Fibroblast of upper back skin (primary cell): ENCODE measurements at places on chromosomes 11 and 22.

DNA sequence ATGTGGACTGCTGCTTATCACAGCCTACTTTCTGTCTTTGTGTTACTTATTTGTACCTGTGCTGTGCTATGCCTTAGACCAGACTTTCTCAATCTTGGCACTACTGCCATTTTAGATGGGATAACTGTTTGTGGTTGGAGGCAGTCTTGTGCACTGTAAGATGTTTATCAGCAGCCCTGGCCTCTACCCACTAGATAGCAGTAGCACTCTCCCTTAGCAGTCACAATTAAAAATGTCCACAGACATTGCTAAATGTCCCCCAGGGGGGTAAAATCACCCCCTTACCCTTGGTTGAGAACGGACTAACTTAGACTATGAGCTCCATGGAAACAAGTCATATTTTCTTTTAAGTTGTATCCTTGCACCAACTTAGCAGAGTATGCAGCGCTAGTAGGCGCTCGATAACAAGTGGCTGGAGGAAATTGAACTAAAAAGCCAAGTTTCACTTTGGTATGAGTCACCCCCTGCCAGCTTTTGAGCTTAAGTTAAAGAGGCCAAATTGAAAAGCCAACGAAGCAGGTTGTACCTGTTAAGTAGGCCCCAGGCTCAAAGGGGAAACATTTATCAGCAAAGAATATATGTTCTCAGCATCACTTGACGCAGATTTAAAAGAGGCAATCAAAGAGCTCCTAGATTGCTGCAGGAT lies 304.8 kb upstream of the SORL1-AS1 start:
- no peak for DNase-seq

- no peak for DNase-seq
Measured at GRCh38 chr22:46433318-46433717, 97.8 kb downstream of the TRMU start.

DNA sequence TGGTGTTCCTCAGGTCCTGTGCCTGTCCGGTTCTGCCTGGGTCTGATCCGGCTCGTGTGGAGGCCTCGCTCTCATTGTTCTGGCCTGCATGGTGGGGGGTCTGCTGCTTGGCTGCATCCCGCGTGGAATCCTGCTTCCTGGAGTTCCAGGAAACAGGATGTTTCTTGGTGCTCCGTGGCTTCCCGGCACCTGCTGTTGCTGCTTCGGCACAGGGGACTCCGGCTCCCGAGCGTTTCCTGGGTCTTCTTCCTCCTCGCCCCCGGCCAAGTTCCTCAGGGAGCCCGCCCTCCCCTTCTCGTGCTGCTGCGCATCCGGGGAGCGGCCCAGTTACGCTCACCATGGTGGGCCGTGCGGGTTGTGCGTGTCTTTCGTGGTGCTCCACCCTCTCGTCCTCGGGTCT lies 29.9 kb downstream of the GLB1L2 start:
- DNase-seq, result no peak

- no peak for DNase-seq
Measured at GRCh38 chr11:17646451-17647145, 72.8 kb upstream of the MYOD1 start.

DNA sequence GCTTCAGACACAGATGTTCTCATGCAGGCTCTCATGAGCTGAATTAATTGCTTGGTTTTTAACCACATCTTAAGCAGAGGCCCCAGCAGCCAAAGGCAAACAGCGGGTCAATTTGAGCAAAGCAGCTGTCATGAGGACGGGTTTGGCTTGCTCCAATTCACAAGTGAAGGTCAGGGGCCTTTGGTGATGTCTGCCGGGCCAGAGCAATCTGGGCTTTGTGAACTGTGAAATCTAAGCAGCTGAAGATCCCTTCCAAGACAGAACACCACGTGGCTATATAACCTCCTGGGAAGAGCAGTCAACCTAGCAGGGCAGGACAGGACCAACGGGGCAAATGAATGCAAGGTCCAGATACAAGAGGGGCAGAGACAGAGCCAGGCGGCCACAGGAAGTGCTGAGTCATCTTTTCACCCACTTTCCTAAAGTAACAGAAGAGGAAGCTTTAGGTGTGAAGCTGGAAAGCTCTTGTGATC lies 187.3 kb upstream of the B3GAT1 start:
- no peak for DNase-seq

DNA sequence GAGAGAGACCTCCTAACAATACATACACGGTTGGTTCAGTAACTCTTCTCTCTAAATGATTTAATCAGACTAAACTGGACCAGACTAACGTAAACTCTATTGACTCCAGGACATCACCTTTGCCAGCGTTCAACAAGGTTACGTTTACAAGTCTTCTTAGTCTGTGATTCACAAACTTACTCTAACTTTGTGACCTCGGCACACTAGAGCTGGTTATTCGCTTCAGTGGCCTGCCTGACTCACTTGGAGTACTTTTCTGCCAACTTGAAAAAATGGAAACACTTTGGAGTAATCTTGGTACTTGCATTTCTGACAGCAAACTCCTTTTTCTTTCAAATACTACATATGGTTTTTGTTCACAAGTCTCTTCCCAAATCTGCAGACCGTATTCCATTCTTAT lies 26.2 kb downstream of the MTMR2 start:
- DNase-seq, result peak; percentile 50

DNA sequence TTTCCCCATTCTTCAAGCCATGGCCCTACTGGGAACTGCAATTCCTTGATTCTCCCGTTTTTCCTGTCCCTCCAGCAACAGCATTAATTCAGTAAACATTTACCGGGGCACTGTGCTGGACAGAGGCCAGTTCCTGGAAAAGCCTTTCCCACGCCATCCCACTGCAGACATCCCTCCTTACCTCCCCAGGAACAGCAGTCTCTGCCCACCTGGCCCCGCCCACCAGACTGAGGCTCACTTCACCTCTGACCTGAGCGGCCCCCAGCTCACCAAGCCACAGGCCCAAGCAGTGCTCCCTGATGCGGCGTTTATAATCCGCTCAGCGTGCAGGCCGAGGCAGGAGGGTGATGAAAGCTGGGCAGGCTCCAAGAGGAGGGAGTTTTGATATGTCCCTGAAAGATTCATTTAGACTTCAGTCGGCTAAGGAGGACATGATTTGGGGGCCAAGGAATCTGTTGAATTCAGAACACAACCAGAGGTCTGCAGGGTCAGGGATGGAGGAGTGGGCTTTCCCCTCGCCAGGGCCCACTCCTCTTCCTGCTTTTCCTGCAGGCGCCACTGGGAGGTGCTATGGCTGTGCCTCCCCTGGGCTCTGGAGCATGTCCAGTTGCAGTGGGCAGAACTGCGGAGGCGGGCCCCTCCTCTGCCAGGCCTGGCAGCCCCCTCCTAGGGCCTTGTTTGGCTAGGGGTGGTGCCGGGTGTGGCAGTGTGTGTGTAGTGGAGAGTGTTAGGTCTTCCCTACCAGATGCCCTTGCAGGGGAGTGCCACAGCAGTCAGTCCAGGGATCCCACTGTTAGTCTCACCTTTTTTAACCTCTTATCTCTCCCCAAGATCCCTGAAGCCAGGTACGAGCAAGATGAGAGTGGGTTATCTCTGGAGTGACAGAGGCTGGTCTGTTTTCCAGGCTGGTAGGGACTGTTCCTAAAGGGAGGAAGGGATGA lies 1.4 kb upstream of the TAGLN start:
- DNase-seq, result peak; percentile 70

DNA sequence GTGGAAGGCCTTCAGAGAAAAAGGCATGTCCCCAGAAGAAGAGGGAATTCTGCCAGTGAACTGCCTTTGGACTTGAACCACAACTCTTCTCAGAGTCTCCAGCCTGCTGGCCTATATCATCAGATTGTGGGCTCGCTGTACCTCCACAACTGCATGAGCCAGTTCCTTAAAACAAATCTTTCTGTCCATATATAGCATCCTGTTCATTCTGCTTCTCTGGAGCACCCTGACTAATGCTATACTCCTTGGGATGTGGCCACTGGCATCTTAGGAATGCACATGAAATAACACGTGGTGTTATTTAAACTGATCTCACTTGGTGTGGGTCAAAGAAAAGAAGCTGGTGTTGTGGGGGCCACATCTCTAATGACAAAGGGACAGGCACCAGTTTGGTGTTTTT lies 58.3 kb upstream of the VSTM5 start:
- DNase-seq, result peak; percentile 97

DNA sequence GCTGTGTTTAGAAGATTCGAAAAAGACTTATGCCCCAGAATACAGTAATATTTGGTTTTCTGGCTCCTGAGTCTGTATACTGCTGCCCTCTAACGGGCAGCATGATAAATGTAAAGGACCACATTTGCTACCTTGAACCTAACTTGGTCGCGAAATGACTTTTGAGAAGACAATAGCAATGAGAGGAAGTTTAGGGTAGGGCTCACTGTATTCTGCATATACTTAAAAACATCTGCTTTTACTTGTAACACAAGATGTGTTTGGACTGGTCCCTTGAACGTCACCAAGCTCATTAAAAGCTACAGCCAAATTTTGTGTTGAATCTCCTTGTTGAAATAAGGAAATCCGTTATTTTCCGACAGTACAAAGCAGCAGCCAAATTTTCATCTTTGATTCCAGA lies 309.1 kb downstream of the SWAP70 start:
- peak; percentile 74 for DNase-seq

DNA sequence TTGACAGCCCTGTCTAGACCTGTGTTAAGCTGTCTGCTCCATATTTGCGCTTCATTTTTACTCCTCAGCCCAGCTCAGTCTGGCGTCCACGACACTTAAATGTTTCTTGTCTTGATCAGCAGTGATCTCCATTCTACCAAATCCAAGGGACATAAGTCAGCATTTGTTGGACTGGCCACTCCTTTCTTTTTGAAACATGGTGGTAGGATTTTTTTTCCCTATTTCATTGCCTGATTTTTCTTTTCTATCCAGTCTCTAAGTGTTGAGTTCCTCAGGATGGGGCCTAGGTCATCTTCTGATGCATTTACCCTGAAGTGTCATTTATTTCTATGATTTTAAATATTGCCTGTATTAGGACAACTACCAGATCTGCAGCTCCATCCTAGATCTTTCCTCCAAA lies 873 bp downstream of the NCAPH2 start:
- no peak for DNase-seq

GRCh38 chr22:32619614-32620426 lies 145.2 kb downstream of the FBXO7 start:
- peak; percentile 72 for DNase-seq

GRCh38 chr11:95910638-95911368 lies 13.1 kb downstream of the MTMR2 start:
- no peak for DNase-seq

DNA sequence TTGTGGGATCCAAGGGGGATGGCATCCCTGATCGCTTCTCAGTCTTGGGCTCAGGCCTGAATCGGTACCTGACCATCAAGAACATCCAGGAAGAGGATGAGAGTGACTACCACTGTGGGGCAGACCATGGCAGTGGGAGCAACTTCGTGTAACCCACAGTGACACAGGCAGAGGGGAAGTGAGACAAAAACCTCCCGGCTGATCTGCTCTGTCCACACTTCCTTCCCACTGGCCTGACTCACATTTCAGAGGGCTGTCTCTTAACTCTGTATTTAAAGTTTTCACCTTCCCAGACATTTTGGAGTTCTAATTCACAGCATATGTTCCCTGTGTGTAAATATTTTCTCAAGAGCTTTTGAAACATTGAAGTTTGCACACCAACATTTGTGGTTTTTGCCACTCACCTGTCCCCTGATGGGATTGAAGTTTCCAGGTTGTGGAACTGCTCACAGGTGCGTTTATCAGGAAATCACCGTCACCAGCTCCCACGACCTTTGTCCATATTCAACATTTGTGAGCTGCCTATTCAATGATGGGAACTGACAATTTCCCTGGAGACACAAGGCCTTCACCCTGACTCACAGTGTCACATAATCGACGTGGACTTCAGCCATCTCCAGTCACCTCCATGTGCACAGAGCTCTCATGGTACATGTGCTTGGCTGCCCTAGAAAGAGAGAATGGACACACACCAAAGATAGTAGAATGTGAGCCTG lies 99.2 kb downstream of the VPREB1 start:
- no peak for DNase-seq

DNA sequence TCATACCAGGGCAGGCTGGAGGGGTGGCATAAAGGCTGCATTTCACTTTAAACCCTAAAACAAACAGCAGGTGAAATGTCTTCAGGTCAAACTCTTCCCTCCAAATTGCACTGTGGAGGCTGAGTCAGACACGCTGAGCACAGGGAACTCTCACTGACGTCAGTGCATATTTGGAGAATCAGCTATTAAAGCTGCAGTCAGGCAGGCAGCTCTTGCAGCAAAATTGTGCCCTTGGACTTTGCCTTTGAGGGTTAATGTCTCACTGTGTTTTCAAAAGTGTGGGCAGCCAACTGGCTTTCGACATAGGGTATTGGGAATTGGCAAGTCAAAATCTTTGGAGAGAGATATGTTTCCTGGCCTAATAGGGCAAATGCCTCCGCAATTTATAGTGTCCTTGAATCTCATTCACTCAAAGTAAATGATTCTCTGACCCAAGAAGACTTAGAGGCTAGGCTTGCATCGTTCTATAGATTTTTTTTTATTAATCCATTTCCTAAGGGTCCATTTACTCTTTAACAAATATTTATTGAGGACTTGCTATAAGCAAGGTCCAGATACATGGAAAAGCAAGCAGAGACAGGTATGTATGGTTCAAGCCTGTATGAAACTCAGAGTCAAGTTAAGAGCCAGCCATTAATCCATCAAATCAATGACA lies 27.7 kb upstream of the SMCO4 start:
- DNase-seq, result peak; percentile 48

DNA sequence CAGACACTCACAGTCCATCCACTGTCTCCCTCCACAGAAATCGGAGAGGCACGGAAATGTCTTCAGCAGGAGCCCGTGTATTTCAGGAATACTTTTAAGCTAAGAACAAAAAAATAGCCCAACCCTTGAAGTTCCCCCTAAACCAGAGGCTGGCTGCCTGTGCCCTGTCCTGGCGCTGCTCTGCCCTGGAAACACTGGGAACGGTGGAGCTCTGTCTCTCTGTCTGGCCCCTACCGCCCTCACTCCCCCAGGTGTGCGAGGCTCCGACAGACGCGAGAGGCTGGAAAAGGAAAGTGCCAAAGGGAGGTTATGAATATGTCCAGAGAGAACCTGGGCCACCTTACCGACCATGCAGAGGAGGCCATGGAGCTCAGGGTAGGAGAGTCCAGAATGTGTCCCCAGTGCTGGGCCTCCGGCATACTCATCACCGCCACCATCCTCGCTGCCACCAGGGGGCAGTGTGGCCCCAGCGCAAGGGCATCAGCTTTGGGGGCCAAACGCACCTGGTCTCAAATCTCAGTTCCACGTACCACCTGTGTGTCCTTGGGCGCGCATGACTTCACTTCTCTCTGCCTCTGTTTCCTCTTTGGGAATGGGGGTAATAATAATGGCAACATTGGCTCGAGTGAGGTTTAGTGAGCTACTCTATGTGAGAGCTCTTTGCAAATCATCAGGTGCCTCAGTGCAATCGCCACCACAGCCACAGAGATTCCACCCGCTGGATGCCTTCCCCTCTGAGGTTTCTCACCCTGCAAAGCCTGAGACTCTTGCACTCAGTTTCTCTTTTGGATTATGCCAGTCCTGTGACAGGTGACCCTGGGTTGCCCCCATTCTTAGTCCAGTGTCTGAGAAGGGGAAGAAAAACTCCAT lies 10.4 kb upstream of the SLCO2B1 start:
- peak; percentile 26 for DNase-seq

- DNase-seq, result no peak
Measured at GRCh38 chr11:59415111-59415510, 11.1 kb downstream of the OR5A2 start.

GRCh38 chr11:9126636-9127035 lies 35.2 kb upstream of the SCUBE2 start:
- no peak for DNase-seq

- peak; percentile 96 for DNase-seq
Measured at GRCh38 chr22:29031227-29032011, 30.2 kb downstream of the C22orf31 start.

GRCh38 chr22:28923826-28924732 lies 40.7 kb downstream of the ZNRF3 start:
- DNase-seq, result no peak
